Germinal center (tissue), 1 donor: ENCODE measurements at places on chromosomes 7 and 10.

DNA sequence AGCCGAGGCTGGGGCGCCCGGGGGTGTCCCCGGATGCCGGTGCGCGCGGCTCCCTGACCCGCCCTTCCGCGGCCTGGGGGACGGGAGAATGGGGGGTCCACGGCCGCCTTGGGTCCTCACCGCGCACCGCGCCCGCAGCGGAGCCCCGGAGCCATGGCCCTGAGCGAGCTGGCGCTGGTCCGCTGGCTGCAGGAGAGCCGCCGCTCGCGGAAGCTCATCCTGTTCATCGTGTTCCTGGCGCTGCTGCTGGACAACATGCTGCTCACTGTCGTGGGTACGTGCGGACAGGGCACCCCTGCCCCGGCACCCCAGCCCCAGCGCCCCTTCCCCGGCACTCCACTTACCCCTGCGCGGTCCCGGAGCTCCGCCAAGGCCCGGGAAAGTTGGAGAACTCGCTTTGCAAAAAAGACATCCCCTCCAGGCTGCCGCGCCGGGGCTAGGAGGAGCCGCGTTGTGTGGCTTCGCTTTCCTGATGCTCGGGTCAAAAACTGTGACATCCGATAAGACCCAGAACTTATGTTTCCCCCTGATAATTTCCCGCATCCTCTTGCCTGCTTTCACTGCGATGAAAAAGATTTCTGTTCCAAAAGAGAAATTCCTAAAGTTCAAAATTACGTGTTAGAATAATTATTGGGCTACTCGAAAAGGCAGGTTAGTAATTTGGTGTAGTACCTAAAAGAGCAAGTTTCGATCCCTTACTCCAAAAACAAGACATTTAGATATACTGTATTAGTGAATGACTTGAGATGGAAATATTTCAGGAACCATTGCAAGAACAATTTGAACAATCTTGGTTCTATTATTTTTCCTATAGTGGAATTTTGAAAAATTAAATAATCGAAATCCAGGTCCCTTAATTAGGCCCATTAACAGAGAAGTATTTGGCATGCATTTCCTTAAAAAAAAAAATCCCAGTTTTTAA lies 888 bp downstream of the SLC18A2 start:
- no peak for DNase-seq

- no peak for DNase-seq
Measured at GRCh38 chr7:54897891-54898290, 120.9 kb upstream of the EGFR start.

DNA sequence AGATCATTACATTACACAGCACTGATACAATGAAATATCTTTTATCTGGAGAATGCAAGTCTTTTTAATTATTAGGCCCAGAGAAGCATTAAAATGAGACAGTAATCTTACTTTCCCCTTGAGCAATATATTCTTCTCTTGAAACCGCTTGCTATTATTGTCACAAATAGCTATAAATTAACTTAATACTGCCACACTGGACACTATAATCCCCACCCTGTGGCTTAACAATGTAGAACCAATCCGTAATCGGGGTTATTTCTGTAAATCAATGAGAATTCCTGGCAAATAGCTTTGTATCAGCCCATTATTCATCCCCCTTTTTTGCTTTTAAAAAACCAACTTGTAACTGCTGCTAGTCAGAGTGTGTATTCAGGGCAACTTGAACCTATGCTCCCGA lies 366.2 kb upstream of the VWC2 start:
- DNase-seq = no peak

DNA sequence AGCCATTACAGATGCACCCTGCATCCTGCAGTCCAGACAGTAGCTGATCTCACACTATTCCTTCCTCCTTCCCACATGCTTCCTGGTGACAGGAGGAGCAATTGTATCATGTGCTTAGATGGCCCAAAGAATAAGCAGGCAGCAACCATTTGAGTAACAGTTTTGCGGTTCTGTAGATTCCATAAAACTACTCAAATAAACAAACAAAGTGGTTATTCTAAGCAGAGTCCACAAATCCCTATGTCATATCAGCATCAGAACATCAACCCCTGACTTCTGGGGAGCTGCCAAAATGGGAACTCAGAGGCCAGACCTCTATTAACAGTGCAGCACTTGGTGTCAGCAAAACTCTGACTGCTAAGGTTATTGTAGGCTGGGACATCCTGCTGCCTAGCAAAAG lies 226.0 kb downstream of the SORCS1 start:
- no peak for DNase-seq

GRCh38 chr7:155289949-155290501 lies 7.7 kb upstream of the INSIG1 start:
- DNase-seq = no peak

DNA sequence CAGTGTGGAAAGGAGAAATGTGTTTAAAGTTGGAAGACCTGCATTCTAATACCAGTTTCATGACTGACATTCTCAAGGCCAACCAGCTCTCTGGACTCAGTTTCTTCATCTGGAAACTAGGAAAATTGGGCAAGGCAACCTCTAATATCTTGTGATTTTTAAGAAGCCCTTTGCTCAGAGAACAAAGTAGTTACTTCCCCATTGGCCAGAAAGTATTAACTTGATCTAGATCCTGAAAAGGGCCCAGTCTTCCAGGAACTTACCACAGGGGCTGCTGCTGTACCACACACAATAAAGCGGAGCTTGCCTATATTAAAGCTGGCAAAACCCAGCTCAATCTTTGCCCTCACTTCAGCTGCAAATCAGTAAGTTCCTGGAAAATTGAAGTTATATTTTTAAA lies 155.6 kb upstream of the ADO start:
- no peak for DNase-seq

DNA sequence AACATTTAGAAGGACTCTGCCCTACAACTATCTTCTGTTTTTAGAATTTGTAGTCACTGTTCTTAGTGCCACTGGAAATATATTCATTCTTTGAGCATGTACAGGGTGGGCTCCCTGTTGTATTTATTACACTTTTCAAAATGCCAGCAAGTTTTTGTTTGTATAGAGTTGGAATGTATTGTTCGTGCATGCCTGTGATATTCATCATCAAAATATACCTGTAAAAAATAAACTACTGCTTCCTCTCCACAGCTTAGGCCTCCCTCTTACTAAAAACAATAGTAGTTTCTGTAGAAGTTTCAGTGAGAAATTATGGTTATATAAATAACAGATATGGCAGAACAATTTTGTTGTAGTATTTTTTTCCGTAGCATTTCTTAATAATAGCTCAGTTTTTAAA lies 61.6 kb downstream of the NHLRC2 start:
- DNase-seq = no peak

DNA sequence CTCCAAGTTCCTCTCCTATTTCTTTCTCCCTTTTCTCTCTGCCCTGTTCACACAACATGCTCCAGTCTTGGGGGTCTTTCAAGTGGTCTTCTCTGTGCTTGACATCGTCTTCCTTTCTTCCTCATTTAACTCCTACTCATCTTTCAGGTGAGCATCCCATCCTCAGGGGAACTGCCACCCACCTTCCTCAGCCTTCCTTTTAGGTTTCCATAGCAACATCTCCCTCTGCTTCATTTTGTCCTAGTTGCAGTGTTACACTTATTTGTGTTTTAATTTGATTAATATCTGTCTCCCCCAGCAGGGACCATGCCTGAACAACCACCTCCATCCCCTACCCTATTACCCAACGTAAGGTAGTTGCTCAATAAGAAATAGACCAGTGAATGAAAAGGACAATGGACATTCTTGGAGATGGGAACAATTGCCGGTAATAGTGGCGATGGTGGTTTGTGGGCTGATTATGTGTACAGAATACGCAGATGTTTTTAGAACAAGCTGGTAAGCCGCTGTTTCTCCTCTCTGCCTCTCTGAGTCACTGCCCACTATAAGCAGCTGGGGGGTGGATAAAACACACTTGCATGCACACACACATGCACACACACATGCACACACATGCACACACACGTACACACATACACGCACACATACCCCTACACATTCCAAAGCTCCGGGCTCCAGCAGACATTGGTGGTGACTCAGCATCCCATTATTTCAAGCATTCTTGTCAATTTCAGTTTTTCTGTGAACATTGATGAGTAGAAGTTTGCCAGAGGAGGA lies 251.6 kb downstream of the GATA3 start:
- DNase-seq = no peak

DNA sequence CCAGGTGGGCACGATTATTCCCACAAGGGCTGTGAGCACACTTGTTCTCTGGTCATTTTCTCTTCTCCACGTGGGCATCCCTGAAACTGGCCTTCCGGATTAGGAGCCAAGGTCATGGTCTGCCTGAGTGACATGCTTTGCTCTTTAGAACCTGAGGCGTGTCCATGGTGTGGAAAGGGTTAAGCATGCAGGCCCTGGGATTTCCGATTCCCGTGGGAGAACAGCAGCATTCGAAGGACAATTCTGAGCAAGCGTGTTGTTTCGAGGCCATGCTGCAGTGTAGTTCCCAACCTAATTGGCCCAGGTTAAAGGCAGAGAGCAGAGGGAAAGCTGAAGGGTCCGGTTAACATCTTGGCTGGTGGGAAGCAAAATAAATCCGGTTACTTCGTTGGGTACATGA lies 245.9 kb downstream of the SKAP2 start:
- DNase-seq = no peak

DNA sequence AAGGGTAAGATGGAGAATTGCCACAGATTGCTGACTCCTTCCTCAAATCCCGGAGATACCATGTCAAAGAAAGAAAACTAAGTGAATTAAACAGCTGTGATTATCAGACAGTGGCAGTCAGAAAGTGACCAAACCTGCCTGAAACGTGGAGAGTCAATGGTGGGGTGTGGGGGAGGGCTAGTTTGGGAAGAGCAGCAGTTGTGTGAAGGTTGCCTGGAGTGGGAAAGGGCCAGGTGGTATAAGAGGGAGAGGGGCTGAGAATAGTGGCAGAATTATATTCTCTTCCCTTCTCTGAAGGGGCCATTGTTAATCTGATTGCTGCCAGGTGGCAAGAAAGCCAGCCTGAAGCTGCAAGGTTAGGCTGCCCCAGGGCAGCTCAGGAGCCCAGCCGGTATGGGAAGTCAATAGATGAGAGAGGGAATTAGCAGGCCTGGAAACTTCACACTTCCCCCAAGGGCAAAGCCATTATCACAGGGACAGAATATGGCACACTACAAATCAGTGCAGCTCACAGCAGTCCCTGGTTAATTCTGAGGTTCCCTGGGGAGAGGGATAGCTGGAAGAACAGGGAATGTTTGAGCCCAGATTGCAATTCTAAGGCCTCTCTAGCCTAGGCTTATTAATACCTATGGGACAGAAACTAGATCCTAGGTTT lies 83.9 kb upstream of the ITGB1 start:
- no peak for DNase-seq

- DNase-seq = no peak
Measured at GRCh38 chr7:124031406-124031805, 1.5 kb downstream of the TMEM229A start.

DNA sequence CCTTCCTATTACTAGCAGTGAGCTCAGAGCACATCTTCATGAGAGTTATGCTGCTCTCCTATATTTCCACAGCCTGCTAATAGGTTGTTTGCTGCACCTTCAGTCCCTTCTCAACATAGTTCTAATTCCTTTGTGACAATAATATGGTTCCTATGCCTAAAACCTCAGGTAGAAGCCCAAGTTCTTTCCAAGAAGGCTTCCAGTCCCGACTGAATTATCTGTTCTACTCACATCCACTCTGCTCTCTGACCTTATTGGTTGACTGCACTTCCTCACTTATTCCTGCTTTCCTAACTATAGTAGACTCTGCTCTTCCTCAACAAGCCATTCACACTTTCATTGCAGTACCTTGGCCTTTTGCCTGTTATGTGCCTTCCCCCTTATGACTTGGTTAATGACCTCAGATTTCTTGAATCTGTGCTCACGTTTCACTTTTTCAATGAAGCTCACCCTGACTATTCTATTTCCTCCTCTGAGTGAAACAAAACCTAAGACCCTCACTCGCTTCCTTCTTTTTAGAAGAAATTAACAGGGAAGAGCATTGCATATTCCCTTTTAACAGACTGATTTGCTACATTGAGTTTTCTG lies 132.7 kb downstream of the MDFIC start:
- no peak for DNase-seq

- no peak for DNase-seq
Measured at GRCh38 chr10:94487575-94487974, 58.0 kb upstream of the HELLS start.

GRCh38 chr10:112803961-112804401 lies 146.1 kb upstream of the TCF7L2 start:
- no peak for DNase-seq

- no peak for DNase-seq
Measured at GRCh38 chr10:10293481-10293951, 724.2 kb upstream of the CELF2 start.

DNA sequence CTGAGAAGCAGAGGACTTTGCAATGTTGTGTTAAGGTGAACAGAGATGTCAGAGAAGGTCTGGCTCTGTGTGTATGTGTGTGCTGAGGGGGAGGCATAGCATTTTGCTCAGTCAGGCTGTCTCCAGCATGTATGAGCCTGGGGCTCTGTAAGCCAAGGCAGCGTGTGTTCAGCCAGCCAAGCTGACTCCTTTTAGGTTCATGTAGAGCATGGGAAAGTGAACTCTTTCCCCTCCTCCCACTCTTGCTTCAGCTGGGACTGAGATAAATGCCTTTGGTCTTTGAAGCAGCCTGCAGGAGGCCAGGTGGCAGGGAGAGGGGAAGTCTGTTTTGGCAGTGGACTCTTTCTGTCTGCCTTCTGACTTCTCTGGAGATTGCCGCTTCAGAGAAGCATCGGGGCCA lies 3.8 kb downstream of the SFXN2 start:
- no peak for DNase-seq

DNA sequence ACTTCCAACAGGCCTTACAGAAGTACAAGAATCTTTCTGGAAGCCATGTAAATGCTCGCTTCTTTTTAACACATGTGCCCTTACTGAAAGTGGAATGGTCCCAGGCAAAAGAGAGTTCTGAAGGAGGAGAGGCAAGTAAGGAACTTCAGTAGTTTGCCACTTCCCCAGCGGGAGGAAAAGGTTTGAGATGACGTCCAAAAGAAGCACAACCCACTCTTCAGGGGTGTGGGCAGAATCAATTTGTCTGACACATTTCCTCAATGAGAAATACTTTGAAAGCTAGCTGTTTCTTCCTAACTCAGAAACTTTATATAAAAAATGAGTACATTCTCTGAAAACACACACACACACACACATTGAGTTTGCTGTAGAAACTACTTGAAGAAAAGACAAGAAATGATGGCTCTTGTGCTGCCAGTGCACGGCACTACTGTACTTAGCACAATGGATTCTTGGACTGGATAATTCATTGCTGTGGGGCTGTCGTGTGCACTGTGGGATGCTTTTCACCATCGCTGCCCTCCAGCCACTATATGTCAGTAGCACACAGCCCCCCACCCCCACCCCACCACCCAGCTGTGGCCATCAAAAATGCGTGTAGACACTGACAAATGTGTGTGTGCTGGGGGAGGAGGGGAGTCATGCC lies 183.0 kb downstream of the SRPK2 start:
- no peak for DNase-seq
